ENCODE measurements at places on chromosomes 2 and 18.
A peak's percentile ranks its signal among the peaks of the same experiment; 100 is the strongest.

- no peak for DNase-seq
Observed at GRCh38 chr2:200252265-200253067, 54.0 kb upstream of the SPATS2L start.

- DNase-seq = no peak
Observed at GRCh38 chr2:169185711-169186110, 116.3 kb downstream of the DHRS9 start.

DNA sequence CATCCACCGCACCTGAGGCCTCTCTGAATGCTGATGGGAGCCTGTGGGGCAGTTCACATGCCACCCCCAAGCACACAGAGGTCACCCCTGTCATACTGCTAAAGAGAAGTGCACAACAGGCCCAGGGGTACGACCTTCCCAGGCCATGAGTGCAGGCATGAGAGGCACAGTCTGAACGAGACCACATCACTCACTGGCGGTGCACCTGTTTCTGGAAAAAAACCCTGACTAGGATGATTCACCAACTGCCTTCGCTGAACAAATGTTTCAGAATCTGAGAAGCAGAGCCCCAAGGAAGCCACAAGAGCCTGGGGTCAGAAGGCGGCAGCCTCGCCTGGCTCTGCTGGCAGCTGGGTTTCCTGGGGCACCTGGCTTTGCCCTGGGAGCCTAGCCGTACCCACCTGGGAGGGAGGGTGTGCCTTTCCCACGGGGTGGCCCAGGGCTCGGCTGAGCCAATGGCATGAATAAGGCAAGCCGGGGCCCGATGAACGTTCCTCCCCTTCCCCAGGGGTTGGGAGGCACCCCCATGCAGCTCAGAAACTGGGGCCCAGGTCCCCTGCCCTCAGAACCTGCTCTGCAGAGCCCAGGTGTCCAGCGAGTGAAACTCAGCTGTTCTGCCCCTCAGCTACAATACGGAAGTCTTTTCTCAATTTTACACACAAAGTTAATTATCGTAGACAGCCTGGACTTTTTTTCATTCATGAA, 73.8 kb downstream of the HDAC4 start:
- DNase-seq = peak; percentile 64

DNA sequence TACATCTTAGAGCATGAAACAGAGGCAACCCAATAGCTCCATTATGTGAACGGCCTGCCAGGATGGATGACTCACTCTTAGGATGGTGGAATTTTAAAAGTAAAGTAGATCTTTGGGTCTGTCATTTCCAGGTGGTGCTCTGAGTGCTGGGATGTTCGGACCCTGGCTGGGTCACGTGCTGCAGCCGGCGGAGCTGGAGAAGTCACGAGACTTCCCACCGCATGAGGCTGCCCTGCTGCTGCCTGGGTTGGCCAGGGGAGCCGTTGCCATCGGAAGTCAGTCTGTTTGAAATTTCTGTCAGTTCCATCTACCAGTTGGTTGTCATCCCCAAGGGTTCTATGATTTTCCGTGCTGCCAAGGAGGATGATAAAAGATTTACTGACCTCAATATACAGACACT, 93.3 kb upstream of the ALKAL2 start:
- no peak for DNase-seq

GRCh38 chr2:173048522-173048896, 27.1 kb upstream of the MAP3K20 start:
- DNase-seq = no peak

DNA sequence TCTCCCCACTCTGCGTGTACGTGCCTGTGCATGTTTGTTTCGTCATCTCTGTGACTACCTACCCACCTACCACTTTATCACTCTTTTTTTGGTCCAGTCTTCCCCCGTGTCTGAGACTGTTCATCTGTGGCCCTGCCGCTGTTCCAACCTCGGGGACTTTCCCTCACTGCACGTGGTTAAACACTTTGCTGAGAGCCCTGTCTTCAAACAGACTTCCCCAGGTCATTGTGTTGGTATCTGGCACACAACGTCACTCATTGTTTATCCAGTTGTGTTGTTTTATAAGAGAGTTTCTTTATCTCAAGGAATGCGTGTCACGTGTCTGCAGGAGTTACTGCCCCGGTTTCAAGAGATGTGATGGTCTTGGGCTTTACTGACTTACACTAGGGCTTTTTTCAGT, 262.0 kb upstream of the RASGRP3 start:
- DNase-seq = no peak

DNA sequence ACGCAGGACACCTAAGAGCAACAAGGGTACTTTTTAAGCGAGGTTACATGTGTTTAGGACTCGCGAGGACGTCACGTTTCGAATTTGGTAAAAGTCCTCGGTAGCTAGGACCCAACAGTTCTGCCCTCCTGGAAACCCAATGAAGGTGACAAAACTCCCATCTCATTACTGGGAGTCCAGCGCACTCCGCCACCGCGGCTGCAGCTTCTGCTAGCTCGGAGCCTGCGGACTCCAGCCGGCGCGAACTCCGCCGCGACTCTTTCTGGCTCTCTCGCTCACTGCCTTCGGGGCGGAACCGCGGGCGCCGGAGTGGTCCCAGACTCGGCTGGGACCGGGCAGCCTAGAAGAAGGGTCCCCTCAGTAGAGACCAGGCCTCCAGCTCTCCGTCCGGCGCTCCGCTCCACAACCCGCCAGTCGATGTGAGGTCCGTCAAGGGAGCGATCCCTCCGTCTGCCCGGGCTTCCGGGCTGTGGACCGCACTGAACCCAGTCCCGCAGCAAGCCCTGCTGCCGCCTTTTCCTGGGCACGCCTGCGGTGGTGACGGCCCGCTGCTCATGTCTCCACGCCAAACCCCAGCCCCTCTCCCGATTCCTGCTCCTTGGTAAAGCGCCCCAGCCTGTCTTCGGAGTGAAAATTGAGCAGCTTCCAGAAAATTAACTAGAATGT, 3.0 kb upstream of the OSR1 start:
- peak; percentile 44 for DNase-seq

- no peak for DNase-seq
Observed at GRCh38 chr2:143745060-143745459, 615.8 kb downstream of the ARHGAP15 start.

- DNase-seq = no peak
Observed at GRCh38 chr18:57426187-57426586, 9.0 kb upstream of the ONECUT2 start.

- no peak for DNase-seq
Observed at GRCh38 chr2:75667884-75668283, 21.3 kb downstream of the MRPL19 start.

GRCh38 chr2:15990151-15991101, 50.1 kb downstream of the MYCN start:
- no peak for DNase-seq

DNA sequence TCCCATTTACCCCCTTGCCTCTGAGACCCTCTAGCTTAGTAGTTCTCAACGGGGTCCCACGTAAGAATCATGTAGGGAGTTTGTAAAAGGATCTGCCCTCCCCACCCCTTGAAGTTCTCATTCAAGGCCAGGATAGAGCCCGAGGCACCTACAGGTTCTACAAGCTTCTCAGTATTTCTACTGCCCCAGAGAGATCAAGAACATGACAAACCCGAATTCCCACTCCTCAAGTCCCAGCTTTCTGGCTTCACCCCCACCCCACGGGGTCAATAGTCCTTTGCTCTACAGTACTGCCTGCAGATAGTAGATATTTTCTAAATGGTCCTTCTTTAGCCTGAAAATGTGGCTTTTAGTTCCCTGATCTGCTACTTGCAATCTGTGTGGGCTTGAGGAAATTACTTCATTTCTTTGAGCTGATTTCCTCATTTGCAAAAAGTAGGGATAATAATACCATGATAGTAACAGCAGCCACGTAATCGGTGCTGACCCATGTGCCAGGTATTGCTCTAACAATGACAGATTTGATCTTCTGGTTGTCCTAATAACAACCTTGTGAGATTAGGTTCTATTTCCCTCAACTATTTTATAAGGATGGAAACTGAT, 7.1 kb downstream of the CIB4 start:
- DNase-seq = no peak

Data from GM13976 (cell line).